ENCODE measurements at places on chromosomes 11 and 22.

DNA sequence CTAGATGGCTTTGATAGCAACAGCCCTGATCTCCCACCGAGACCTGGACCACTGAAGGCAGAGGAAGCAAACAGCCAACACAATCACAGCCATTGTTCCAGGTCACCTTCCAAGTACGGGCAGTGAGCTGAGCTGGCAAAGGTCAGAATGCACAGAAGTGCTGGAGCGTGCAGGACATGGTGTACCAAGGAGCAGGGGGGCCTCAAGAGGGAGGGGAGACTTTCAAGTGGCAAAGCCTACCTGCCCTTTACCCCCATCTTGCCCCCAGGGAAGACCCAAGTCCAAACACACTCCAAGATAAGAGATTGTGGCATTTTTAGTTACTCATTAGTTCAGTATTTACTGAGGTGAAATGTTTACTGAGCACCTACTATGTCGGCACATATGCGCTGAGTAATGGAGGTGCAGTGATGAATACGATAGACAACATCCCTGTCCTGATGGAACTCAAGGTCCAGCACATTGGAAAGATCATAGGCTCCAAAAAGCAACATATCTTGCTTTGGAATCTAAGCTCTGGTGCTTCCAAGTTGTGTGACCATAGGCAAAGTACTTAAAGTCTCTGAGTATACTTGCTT, 26.0 kb upstream of the TTC12 start:
- DNase-seq, result no peak

DNA sequence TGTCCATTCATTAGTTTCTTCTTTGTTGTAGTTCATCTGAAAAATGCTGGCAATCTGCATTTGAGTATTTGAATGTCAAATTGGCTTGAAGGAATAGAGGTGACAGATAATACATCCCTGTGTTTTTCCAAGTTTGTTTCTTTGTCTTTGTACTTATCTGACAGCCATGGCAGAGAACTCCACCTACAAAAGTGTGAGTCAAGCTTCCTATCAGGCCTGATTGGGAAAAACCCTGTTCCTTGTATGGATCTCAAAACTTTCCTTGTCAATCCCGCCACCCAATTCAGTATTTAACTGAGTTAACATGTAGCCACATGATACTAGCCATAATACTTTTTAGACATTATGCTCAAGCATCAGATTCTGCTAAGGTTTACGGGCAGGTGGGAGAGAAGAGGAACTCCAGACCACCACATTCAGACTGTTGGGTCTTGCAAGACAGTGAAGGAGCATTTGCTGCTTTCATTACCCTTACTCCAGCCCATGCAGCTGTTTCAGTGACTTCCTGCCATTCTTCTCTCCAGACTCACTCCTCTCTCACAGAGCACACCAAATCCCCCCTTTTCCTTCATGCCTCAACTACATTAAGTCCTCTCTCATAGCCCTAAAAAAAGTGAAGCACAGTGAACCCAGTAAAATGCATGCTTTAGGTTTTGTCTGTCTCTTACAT, 65.9 kb downstream of the BLID start:
- no peak for DNase-seq

GRCh38 chr11:27471589-27472397, 797 bp downstream of the LGR4 start:
- DNase-seq, result no peak

GRCh38 chr11:114284021-114284420, 12.2 kb upstream of the NNMT start:
- no peak for DNase-seq

GRCh38 chr11:99632969-99633368, 612.2 kb downstream of the CNTN5 start:
- no peak for DNase-seq

DNA sequence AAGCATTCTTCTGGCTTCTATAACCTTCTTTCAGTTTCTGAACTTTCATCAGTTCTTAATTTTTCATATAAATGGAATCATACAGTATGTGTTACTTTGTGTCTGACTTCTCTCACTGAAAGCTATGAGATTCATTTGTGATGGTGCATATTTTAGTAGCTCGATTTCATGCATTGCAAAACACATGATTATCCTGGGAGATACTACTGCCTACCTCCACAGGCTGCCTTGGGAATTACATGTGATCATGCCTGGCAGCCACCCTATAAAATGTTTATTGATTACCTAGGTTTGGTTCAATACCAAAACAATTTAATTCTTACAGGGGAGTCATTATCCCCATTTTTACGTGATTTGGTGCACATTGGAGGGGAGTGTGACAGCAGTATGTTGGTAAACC, 34.1 kb upstream of the PAK1 start:
- DNase-seq, result no peak

All from T47D (cell line).